ENCODE measurements at places on chromosomes 2 and 18.

- no peak for DNase-seq
These were observed 138.5 kb downstream of the MTX2 start for GRCh38 chr2:176407706-176408105.

DNA sequence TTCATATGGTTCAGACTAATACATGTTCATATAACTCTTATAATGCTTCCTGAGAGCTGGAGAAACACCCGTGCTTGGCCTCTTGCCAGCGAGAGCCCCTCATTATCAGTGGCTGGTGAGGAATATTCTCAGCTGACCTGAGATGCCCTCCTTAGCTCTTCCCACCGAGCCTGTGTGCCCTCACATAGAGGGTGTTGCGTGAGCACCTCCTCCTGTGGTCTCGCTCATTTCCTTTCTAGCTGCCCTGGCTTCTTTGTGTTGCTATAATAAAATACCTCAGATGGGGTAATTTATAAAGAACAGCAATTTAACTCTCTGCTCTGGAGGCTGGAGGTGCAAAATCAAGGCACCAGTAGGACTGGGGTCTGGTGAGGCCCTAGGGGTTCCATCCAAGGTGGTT, 80.5 kb upstream of the ALKAL2 start:
- DNase-seq, result no peak

DNA sequence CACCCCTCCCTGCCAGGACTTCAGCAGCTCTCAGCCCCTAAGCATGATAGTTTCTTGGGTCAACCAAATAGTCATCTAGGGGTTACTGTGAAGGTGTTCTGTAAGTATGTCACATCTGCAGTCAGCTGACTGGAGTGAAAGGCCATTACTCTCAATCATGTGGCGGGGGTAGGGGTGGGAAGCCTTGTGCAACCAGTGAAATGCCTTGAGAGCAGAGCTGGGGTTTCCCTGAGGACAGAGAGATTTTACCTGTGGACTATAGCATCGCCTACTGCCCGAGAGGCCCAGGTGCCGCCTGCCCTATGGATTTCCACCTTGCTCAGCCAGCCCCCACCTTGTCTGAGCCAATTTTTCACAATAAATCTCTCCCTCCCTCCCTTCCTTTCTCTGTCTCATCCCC, 20.9 kb upstream of the KLF11 start:
- no peak for DNase-seq

DNA sequence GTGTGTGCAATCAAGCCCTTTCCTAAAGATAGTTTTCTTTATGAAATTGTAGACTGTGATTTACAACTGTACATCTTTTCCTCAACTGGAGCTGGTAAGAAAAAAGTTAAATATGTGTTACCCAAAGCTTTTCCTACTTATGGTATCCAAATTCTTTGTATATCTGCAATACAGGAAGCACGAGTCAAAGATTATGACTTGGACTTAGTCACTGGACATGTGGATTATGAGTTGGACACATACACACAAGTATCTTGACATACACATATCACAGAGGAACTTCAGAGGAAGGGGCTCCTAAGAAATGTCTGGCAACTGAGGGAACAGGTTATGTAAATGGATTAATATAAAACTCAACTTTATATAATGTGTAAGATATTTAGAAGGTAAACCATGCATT, 35.2 kb downstream of the PRELID3A start:
- peak; percentile 43 for DNase-seq

GRCh38 chr2:85978883-85979780, 90.3 kb upstream of the ST3GAL5 start:
- DNase-seq, result peak; percentile 77

- peak; percentile 31 for DNase-seq
These were observed 63.2 kb upstream of the NPAS2 start for GRCh38 chr2:100756704-100757103.

DNA sequence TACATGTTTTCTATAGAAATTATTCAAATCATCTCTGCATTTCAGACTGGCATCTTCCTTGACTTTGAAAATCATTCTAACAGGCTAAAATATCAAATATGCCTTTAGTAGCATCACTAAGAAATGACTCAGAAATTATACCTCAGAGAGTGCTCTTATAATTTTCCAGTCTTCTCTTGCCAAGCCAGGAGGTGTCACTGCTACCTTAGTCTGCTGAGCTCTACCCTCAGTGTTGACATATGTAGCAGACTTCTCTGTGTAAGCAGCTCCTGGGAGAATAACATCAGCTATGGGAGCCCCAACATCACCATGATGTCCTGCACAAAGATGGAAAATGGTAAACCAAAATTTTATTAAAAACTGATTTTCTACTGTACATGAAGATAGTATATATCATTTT, 31.6 kb downstream of the NDUFS1 start:
- peak; percentile 7 for DNase-seq

DNA sequence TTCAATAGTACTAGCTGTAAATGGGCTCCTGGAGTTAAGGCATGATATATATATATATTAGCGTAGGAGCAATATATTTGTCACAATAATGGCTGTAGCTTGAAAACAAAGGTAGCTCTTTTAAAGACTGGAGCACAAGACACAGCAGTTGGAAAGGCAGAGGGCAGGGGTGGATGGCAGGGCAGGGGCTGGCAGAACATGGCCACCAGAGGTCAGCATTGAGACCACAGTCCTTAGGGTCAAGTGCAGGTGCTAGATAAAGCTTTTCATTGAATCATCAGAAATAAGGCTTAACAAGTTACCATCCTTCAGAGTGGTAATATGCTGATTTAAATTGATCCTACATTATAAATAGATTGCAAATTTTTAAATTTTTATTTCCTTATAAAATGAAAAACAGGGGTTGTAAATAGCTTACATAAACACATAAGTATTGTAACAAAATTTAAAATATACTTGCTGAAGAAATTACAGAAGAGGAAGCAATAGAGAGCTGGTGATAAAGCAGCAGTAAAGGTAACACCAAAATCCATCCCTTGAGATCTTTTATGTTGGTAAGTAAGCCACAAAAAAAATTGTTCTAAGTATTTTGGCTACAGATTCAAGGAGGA, 161.2 kb upstream of the PIEZO2 start:
- DNase-seq, result peak; percentile 56

DNA sequence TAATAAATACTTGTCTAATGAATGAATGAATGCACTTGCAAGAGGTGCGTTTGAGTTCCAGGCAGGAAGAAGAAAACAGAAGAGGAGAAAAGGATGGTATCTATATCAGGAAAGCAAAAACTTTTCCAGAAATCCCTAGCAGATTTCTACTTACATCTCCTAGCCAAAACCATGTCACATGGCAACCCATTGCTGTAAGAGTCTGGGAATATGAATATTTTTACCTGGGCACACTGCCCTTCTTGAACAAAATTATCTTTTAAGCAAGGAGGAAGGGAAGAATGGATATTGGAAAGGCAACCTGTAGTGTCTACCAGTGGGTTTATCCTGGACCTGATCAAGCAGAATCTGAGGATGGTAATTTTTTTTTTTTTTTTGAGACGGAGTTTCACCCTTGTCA, 44.2 kb upstream of the ASXL2 start:
- DNase-seq, result no peak

All from cardiac fibroblast (primary cell).